AG04449 (cell line): ENCODE measurements at places on chromosomes 3 and 15.

- DNase-seq: no peak
Observed at GRCh38 chr3:45558431-45558830, 36.1 kb upstream of the LIMD1 start.

DNA sequence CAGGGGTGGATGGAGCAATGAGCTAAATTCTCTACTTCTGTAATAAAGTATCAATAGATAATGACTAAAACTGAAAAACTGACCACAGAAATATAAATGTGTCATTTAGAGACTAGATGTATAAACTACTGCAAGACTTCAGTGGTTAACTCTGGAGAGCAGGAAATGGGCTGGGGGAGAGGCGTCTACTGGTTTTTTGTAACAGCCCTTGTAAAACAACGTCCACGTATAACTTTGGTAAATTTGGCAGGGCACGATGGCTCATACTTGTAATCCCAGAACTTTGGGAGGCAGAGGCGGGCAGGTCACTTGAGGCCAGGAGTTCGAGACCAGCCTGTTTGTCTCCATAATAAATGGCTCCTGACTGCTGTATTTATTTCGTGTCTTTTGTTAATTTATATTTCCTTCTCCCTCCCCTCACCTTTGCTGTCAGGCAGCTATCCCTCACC, 12.5 kb downstream of the RAB27A start:
- no peak for DNase-seq

- DNase-seq: no peak
Observed at GRCh38 chr3:130488288-130488687, 28.7 kb upstream of the COL6A6 start.

GRCh38 chr15:62799037-62799436, 243.5 kb upstream of the TPM1 start:
- DNase-seq: no peak

DNA sequence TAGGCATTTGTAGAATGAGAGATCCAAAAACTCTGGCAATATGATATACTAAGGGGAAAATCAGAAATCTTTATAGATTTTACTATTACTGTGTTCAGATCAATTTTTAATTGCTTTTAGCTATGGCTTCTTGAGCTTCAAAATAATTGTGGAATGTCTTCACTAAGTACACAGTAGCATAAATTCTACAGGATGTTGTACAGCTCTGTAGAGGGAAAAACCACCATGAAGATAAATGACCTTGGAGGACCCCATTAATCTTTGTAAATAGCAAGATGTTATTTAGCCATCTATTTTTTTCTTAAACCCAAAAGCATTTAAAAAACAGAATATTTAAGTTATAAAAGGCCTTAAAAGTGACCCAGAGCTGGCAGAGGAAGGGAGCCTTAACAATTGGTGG, 43.9 kb upstream of the FNDC3B start:
- DNase-seq: no peak

DNA sequence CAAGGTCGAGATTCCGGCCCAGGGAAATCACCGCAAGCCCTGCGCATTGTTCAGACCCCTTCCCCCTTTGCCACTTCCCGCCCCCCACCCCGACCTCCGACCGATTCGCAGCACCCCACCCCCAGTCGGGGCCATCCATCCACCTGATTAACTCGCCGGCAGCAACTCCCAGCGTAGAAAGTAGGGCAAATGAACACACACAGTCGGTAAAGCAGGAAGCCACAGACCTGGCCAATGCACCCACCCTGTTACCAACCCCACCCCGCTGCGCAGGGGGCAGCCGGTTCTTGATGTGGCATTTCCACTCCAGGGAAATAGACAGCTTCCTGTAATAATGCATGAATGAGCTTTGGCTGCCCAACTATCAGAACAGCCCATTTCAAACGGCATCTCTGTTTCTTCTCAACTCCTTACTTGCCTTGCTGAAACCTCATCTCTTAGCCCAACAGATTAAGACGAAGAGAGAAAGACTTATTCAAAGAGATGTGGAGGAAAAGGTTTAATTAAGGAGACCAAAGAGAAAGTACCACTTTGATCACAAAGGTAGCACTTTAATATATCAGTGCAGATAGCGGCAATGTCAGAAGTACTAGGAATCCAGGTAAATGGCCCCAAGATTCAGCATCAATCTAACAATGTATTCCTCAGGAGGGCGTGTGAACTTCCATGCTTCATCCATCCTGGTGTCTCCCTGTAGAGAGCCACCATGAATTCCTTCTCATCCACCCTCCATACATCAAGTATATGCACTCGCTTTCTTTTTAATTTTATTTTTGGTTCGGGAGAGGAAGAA, 1.9 kb downstream of the TNIK start:
- no peak for DNase-seq

DNA sequence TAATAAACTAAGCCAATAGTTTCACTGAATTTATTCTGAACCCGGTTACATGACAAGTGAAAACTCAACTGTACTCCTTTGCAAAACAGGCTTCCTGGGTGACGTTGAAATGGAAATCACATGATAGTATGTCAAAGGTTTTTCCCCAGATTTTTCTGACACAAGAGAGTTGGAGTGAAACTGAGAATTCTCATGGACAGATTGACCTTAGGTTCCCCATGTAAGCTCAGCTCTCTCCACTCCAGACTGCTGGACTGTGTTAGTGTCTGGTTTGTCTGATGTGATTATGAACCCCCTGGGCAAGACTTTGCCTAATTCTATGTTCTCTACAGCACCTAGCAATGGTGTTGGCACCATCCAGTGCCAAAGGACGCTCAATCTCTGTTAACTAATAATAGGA, 219.7 kb upstream of the COL8A1 start:
- DNase-seq: no peak

DNA sequence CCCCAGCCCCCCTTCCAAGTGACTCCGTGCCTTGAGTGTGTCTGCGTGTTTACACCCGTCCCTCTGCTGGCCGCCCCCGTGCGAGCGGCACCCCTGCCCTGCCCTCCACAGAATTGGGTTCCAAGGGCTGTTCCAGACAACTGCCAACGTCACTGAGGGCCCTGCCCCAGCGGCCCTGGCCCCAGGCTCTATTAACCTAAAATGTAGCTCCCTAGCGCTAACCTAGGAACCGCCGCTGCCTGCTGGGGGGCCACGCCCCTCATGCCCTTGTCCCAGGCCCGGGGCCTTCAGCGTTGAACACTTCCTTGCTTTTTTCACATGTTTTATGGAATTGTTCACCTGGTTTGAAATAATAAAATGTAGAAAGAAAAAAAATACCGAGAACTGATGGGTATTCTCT, 10.0 kb upstream of the SEMA3B start:
- DNase-seq: no peak

GRCh38 chr3:47149339-47149933, 14.5 kb downstream of the SETD2 start:
- no peak for DNase-seq

- DNase-seq: no peak
Observed at GRCh38 chr15:95659656-95660055, 670.8 kb upstream of the NR2F2 start.

- no peak for DNase-seq
Observed at GRCh38 chr3:61184956-61185355, 66.3 kb downstream of the FHIT start.

- no peak for DNase-seq
Observed at GRCh38 chr3:119104031-119104430, 41.9 kb upstream of the TEX55 start.

GRCh38 chr3:73475717-73476116, 149.0 kb downstream of the PDZRN3 start:
- no peak for DNase-seq

GRCh38 chr3:61061092-61061723, 190.0 kb downstream of the FHIT start:
- no peak for DNase-seq

GRCh38 chr15:28953573-28954195, 67.9 kb downstream of the APBA2 start:
- no peak for DNase-seq

- DNase-seq: peak; percentile 33
Observed at GRCh38 chr3:186882881-186883685, 40.6 kb downstream of the ADIPOQ start.

DNA sequence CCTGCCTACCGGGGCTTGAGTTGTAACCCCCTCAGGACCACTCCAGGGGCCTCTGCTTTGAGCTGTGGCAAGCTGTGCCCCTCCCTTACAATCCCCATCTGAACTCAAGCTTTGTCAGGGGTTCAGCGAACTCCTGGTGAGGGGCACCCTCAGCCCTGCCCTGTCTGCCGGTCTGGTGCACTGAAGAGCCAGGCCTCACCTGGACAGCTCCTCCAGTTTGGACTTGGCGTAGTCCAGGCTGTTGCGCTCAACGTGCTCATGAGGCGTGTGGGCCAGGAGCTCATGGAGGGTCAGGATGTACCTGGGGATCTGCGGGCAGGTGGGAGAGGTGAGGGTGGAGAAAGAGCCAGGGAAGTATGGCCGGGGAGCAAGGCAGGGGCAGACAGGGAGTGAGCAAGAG, 59.4 kb downstream of the RASGRF1 start:
- no peak for DNase-seq
